ENCODE measurements at places on chromosomes 16 and 17.

DNA sequence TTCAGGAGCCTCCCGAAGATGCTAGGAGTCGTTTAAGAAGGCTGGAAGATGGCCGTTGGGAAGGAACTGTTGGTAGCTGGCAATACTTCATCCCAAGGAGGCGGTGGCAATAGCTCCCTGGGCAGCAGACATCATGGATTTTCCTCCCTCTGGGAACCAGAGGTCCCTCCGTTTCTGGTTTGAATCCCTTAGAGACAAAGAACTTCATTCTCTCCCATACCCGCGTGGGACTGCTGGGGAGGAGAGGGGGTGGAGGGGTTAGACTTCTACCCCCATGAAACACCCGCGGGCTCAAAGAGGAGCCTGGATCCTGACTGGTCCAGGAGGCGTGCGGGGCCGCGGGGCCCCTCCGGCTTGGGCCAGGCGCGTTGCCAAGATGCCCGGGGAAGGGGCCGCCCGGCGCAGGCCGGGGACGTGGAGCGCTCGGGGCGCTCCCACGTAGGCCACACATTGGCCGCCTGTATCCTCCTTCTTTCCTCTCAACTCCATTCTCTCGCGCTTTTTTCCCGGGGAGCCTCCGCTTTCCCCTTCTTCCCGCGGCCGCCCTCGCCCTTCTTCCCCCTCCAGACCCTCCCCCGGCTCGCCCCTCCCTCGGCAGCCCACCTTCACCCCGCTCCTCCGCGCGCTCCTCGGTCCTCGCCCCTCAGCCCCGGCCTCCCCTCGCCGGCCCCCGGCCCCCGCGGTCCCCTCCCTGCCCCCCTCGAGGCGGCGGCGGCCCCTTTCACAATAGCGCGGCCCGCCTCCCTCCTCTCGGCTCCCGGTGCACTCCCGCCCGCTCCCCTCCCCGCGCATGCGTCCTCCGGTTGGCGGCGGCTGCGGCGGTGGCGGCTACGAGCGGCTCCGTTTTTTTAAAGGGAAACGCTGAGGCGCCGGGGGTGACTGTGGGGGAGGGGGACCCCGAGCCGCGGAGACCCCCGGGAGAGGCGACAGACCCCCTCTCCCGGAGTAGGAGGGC lies at the start of gene MSL1:
Gene MSL1, plus strand, starts transcription at position 791 of the 955 bp plus-strand sequence. CDS start 642 bp downstream, outside the sequence.
- DNase-seq, result peak; percentile 96

GRCh38 chr17:32161506-32162365 lies 19.4 kb downstream of the RHOT1 start:
- no peak for DNase-seq

GRCh38 chr17:62675260-62675659 lies 47.8 kb downstream of the MRC2 start:
- DNase-seq, result peak; percentile 48

DNA sequence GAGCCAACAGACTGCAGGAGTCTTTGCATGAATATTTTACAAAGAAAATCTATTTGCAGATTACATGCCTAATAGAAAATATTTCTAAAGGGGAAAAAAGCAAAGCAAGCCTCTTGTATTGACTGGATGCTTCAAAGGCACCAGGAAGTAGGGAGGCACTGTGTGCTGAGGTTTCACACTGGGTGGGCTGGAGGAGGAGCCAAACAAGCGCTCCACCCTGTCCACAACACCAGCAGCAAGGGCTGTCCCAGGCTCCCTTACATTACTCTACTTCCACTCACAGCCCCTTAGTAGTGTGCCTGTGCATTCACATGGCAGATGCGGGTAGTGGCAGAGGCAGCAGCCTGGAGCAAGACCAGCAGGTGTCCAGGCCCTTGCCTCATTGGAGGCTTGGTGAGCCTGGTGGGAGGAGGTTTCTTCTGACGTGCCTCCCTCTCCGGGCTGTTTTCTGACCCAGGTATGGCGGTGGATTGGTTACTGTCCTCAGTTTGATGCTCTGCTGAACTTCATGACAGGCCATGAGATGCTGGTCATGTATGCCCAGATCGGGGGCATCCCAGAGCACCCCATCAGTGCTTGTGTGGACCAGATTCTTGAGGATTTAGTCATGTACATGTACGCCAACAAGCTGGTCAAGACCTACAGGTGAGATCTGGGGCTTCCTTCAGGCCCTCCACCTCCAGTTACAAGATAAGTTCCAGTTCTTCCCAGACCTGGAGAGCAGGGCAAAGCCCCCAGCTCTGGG lies 7.0 kb upstream of the CCNF start:
- peak; percentile 60 for DNase-seq

- DNase-seq, result no peak
Measured at GRCh38 chr16:64679976-64680690, 441.7 kb downstream of the CDH11 start.

GRCh38 chr17:44916781-44917241 lies 1.5 kb upstream of the GFAP start:
- no peak for DNase-seq

DNA sequence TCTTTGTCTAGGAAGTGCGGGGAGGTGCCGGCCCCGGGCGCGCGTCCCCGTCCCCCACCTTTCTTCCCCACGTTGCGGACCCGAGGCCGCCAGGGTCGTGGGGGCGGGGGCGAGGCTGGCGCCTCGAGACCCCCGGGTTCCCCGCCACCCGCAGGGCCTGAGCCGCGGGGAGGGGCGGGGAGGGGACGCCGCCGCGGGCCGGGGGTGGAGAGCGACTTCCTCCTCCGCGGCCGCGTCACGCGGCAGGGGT lies 1.8 kb upstream of the ACTG1 start:
- no peak for DNase-seq

DNA sequence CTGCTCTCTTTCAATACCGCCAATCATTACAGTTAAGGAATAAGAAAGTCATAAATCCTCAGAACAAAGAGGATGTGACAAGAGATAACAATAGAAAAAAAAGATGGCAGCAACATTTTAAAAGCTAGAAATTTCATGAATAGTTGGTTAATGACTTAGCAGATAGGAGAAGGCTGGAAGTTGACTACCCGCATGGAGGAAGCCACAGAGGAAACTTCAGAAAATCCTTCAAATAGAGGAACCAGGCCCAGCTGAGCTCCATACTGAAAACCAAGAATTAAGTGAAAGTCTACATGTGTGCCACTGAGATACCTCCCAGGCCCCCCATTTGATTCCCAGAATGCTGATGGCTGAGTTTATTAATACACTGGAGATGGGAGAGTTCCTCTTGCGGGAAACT lies 109.3 kb downstream of the GSG1L start:
- DNase-seq, result no peak
